Activated naive CD8-positive, alpha-beta T cell treated with anti-CD3 and anti-CD28 coated beads, Interleukin-2, amount 50 U/mL, for 16 hours (primary cell): ENCODE measurements at places on chromosomes 5 and 9.

DNA sequence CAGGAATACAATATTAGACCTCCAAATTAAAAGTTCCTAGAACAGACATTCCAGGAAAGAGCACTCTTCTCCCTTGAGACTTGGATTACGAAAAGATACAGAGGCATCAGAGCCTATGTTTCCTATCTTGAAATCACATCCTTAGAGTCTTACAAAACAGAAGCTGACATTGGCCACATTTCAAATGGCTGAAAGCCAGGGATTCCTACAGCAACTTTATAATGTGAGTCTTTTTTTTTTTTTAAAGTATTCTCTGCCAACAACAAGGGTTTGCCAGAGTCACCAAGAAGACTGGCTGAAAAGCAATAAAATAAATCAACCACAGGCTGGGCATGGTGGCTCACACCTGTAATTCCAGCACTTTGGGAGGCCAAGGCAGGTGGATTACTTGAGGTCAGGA is 63.1 kb downstream of the TRPM6 start:
- DNase-seq: no peak

GRCh38 chr5:75031366-75031765 is 21.0 kb downstream of the GCNT4 start:
- DNase-seq: no peak

DNA sequence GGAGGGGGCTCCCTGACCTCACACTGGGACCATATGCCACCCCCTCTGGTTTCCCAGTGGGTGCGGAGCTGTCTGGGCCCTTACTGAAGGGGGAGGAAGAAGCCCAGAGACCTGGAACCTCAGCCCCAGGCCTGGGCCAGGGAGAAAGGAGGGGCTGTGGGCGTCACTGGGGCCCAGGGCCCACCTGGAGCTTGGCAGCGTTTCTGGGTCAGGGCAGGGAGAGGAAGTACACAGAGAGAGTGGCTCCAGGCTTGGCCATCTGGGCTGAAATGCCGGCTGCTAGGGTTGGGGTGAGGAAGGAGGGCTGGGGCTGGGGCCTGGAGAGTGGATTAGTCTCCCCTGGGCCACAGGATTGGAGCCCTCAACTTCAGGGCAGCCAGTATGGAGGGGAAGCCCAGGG is 6.4 kb upstream of the DAB2IP start:
- DNase-seq: no peak

DNA sequence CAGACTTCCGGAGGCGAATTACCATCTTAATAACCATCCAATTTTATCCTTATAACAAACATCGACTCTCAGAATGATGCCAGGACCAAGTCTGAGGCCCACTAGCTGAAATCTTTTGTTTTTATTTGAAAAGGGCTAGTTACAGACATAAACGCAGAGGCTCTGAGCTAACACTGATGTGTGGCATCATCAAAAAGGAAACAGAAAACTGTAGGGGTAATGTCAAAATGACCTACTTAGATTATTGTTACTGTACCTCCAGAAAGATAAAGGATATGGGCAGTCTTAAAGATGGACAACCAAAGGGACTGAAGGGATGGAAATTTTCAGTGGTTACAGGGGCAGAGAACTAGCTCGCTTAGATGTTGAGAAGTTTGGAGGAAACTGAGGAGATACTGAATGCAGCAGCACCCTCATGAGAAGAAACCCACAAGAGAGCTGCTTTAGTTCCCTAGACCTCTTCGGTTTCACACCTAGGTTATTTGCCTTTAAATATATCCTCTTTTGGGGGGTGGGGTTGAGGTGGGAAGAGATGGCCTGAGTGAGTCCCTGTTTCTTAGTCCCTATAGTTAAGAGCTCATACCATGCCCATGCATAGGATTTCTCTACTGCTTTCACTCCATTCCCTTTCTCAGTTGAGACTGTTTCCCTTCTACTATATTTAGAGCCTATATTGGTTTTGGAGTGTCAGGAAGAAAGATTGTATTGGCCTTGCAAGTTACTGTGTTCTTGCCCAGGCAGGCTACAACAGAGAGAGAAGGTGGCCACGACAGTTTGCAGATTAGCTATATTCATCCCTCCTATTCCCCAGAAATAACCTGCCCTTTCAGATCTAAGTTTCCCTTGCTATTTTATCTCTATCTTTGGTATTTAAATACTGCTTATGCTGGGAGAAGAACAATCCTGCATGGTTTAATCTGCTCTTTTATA is 320.4 kb upstream of the EFNA5 start:
- no peak for DNase-seq

- DNase-seq: no peak
Observed at GRCh38 chr5:143581147-143581546, 177.7 kb upstream of the NR3C1 start.

DNA sequence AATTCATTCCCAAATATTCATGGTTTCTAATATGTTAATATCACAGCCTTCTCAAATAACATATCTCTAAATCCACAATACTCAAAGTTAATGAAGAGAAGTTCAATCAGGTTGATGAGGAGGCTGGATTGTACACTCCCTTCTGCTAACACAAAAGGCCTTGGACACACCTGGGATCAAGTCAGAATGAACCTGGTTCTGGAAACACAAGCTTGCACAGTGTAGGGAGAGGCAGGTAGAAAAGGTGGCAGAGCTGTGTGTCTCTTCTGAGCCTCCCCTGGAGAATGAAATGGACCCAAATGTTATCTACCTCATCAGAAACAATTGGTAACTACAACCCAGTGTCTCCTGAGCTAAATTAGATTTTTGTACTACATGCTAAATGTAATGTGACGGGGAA is 40.7 kb upstream of the FBP1 start:
- no peak for DNase-seq

DNA sequence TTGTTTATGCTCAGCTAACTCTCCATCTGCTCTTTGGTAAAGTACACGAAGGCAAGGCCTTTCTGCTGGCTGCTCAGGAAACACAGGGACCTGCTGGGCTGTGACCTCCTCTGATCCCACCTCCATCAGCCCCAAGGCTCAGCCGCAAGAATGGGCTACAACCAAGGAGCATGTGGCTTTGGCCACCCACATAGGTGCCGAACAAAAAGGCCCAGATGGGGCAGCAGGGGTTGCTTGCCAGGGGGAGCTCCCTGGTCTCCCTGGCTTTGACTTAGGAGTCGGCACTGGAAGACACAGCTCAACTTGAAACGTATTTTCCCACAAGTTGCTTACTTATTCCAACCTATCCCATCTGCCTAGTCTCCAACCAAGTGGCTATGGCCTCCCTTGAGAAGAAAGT is 461.1 kb downstream of the ICE1 start:
- DNase-seq: no peak

DNA sequence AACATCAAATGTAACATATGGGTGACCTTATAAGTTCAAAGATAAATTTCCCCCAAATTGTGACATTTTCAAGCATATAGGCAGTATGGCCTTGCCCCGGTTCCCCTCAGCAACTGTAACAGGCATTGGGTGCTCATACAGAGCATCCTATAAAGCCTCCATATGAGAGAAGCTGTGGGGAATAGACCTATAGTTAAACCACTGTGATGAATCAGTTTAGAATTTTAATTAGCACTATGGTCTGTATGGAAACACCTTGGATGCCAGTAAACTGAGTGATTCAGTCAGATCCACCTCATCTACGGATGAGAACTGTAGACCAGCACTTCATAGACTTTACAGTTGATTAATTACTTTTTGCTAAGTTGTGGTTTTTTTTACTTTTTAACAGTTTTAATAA is 79.4 kb downstream of the ERCC6L2 start:
- no peak for DNase-seq

- DNase-seq: no peak
Observed at GRCh38 chr9:82424599-82425120, 436.1 kb downstream of the SPATA31D1 start.

DNA sequence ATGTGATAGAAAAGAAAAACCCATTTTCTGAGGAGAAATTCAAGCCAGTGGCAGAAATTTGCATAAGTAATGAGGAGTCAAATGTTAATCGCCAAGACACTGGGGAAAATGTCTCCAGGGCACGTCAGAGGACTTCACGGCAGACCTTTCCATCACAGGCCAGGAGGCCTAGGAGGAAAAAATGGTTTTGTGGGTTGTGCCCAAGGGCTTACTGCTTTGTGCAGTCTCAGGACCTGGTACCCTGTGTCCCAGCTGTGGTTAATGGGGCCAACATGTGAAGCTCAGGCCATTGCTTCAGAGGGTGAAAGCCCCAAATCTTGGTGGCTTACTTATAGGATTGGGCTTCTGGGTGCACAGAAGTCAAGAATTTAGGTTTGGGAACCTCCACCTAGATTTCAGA is 54.8 kb upstream of the ADAMTS2 start:
- DNase-seq: no peak
